ENCODE measurements at places on chromosomes 7 and 10.

DNA sequence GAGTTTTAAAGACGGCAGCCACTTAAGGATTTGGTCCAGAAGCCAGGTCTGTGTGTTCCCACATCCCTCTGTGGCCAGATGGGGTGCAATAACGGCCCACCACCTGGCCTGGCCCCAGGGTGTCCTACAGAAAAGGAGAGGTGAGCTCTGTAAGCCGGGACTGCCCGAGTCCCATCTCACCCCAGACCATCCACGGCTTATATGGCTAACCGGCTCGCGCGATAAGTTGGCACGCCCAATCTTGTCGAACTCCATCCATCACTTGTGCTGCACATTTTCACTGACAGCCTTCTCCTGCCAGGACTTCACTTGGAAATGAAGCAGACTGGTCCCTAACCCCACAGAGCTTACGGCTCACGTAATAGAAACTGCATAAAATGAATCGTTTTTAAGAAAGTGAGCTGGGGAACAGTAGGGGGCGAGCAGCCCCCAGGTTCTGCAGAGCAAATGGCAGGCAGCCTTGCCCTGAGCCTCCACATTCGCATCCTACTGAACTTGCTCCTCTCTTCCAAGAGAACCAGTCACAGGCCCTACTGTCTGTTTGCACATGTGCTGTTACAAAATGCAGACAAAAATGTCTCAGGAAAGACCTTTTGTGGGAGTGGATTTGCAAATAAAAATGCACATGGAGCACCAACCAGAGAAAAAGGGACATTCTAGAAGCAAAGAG lies 98.2 kb downstream of the TNS3 start:
- no peaks in the 10 kb centered on the region for H3K27me3 ChIP-seq
- DNase-seq = no peak
- peaks cover 18% of the 10 kb centered on the region for H3K4me1 ChIP-seq
- H3K36me3 ChIP-seq = peaks cover 10% of the 10 kb centered on the region
- no peak overlapping the region for H3K27ac ChIP-seq

DNA sequence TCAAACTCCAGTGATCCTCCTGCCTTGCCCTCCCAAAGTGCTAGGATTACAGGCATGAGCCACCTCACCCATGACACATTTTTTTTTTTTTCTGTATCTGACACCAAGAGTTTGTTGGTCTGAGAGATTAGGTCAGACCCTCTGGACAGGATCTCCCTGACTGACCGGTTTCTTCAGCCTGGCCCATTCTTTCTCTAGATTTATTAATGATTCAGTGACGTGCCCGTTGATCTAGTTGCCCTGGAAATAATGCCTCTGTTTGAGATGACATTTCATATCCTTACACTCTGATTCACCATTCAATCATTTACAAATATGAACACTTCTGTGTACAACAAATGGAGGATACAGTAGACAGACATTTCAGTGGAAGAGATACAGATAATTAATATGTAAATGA lies 1.4 kb upstream of the ZNF212 start:
- DNase-seq = no peak
- H3K36me3 ChIP-seq = peaks cover 14% of the 10 kb centered on the region
- peaks cover 30% of the 10 kb centered on the region for H3K4me1 ChIP-seq
- H3K27me3 ChIP-seq = no peaks in the 10 kb centered on the region

- no peak overlapping the region for H3K4me3 ChIP-seq
- H3K4me1 ChIP-seq = peaks cover 48% of the 10 kb centered on the region
- peak overlapping the region; percentile 81 for H3K27ac ChIP-seq
- DNase-seq = no peak
- peaks cover 89% of the 10 kb centered on the region for H3K36me3 ChIP-seq
These were observed 6.9 kb downstream of the COMTD1 start for GRCh38 chr10:75228834-75229233.

- H3K27me3 ChIP-seq = no peaks in the 10 kb centered on the region
- no peak overlapping the region for H3K27ac ChIP-seq
- no peaks in the 10 kb centered on the region for H3K36me3 ChIP-seq
- H3K4me3 ChIP-seq = no peak overlapping the region
- H3K4me1 ChIP-seq = no peaks in the 10 kb centered on the region
These were observed 8.0 kb downstream of the FRMPD2 start for GRCh38 chr10:48266528-48266927.

DNA sequence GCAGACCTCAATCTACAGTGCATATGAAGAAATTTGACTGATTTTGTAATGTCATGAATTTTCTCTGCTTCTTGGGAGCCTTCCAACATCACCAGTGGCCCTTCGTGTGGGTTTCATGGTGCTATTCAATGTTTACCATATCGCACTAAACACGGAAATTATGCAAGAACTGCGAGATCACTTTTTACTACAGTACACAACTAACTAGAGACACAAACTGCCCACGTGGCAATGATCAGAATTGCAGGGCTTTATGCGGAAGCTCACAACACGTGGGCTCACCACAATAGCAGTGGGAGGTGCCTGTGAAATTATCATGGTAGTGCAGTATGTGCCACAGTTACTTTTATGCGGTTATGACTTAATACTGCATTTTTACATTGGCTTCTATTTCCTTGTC lies 449.7 kb upstream of the KLF6 start:
- no peak for DNase-seq
- H3K27me3 ChIP-seq = no peaks in the 10 kb centered on the region
- no peak overlapping the region for H3K4me3 ChIP-seq
- no peak overlapping the region for H3K27ac ChIP-seq

- no peaks in the 10 kb centered on the region for H3K27me3 ChIP-seq
- no peak for DNase-seq
- peak overlapping the region; percentile 26 for H3K27ac ChIP-seq
- peaks cover 15% of the 10 kb centered on the region for H3K4me1 ChIP-seq
- H3K4me3 ChIP-seq = no peak overlapping the region
- no peaks in the 10 kb centered on the region for H3K36me3 ChIP-seq
These were observed 79.2 kb downstream of the HGF start for GRCh38 chr7:81690688-81691087.

GRCh38 chr7:24907311-24907886 lies 72.6 kb downstream of the OSBPL3 start:
- peaks cover 51% of the 10 kb centered on the region for H3K4me1 ChIP-seq
- DNase-seq = no peak
- peak overlapping the region; percentile 94 for H3K27ac ChIP-seq
- H3K36me3 ChIP-seq = no peaks in the 10 kb centered on the region

- no peaks in the 10 kb centered on the region for H3K27me3 ChIP-seq
- no peaks in the 10 kb centered on the region for H3K36me3 ChIP-seq
- no peaks in the 10 kb centered on the region for H3K4me1 ChIP-seq
- no peak for DNase-seq
These were observed 375.7 kb downstream of the CCSER2 start for GRCh38 chr10:84704101-84704500.

DNA sequence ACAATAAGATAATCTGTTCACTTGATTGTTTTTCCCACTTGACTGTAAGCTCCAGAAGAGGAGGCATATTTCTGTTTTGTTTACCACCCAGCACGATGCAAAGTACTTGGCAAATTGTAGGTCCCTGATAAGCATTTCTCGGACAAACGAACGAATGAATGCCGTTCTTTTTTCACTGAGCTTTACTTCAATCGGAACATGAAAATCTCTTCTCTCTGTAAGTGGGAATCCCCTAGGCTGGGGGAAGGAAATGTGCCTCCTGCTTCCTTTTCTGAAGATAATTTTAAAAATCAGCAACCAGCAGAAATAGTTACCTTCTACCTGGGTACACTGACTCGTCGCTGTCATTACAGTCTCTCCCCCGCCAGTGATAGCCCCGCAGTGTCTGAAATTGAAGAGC lies 102.9 kb downstream of the AOAH start:
- DNase-seq = no peak
- no peaks in the 10 kb centered on the region for H3K27me3 ChIP-seq
- no peak overlapping the region for H3K27ac ChIP-seq
- H3K4me3 ChIP-seq = no peak overlapping the region

GRCh38 chr7:132154695-132155471 lies 421.4 kb downstream of the PLXNA4 start:
- H3K27ac ChIP-seq = no peak overlapping the region
- no peaks in the 10 kb centered on the region for H3K27me3 ChIP-seq
- no peak overlapping the region for H3K4me3 ChIP-seq
- H3K4me1 ChIP-seq = no peaks in the 10 kb centered on the region
- no peak for DNase-seq
- no peaks in the 10 kb centered on the region for H3K36me3 ChIP-seq

- H3K27ac ChIP-seq = no peak overlapping the region
- H3K4me1 ChIP-seq = no peaks in the 10 kb centered on the region
- H3K27me3 ChIP-seq = no peaks in the 10 kb centered on the region
- no peaks in the 10 kb centered on the region for H3K36me3 ChIP-seq
These were observed 37.6 kb downstream of the COL1A2 start for GRCh38 chr7:94432281-94432670.

DNA sequence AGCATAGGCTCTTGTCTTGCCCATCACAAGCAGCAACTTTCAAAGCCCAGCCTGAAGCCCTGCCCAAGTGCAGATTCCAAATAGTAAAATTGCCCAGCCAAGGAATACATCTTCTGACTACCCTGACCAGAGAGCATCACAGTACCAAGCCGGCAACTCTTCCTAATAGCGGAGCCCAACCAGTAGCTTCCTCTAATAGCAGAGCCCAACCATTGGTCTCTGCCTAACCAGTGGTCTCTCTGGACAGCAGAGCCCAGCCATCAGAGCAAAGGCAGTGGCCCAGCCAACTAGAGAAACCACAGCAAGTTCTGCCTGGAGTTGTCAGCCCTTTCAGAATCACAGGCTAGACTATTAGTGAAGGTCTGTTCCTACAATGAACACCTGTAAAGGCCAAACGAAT lies 285.6 kb downstream of the HGF start:
- H3K4me3 ChIP-seq = no peak overlapping the region
- DNase-seq = no peak
- H3K4me1 ChIP-seq = no peaks in the 10 kb centered on the region
- no peaks in the 10 kb centered on the region for H3K36me3 ChIP-seq
- H3K27ac ChIP-seq = no peak overlapping the region

DNA sequence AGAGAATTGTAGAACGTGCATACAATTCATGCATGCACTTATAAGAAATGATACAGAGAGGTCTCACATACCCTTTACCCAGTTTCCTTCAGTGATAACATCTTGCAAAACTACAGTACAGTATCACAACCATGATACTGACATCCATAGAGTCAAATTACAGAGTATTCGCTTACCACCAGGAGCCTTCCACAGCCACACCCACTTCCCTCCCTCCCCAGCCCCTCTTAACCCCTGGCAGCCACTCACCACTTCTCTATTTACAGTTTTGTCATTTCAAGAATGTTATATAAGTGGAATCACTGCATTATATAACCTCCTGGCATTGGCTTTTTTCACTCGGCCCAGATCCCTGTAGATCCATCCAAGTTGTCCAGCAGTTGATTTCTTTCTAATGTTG lies 143.8 kb downstream of the ZNF248 start:
- no peak overlapping the region for H3K4me3 ChIP-seq
- no peaks in the 10 kb centered on the region for H3K4me1 ChIP-seq
- H3K36me3 ChIP-seq = no peaks in the 10 kb centered on the region
- no peak overlapping the region for H3K27ac ChIP-seq
- H3K27me3 ChIP-seq = no peaks in the 10 kb centered on the region

- H3K4me3 ChIP-seq = no peak overlapping the region
- H3K27ac ChIP-seq = no peak overlapping the region
- H3K27me3 ChIP-seq = no peaks in the 10 kb centered on the region
- no peaks in the 10 kb centered on the region for H3K36me3 ChIP-seq
- no peak for DNase-seq
These were observed 101.7 kb upstream of the SFMBT2 start for GRCh38 chr10:7512487-7512886.

DNA sequence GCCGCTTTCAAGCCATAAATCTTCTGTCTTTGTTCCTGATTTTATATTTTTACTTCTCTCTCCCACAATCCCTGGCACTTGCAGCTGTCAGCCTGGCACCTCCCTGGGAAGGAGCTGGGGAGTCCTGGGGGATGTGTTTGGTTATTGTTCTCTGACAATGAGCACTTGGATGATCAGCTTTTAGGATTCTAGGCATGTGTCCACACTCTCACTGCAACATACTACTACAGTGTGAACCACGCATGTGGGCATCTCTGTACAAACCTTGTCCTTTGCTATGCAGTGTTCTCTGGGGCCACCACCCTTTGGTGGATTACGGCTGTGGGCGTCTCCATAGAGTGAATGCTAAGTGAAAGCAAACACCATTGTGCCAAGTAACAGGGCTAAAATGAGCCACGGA lies 168.4 kb upstream of the KMT2E start:
- peaks cover 17% of the 10 kb centered on the region for H3K27me3 ChIP-seq
- H3K36me3 ChIP-seq = no peaks in the 10 kb centered on the region
- no peaks in the 10 kb centered on the region for H3K4me1 ChIP-seq
- H3K4me3 ChIP-seq = no peak overlapping the region
- H3K27ac ChIP-seq = no peak overlapping the region

GRCh38 chr10:47176903-47177868 lies 122.8 kb upstream of the GDF10 start:
- no peak overlapping the region for H3K27ac ChIP-seq
- no peak for DNase-seq
- peaks cover 8% of the 10 kb centered on the region for H3K27me3 ChIP-seq
- no peaks in the 10 kb centered on the region for H3K36me3 ChIP-seq
- no peaks in the 10 kb centered on the region for H3K4me1 ChIP-seq

- no peaks in the 10 kb centered on the region for H3K4me1 ChIP-seq
- H3K27ac ChIP-seq = no peak overlapping the region
- no peak overlapping the region for H3K4me3 ChIP-seq
These were observed 94.1 kb upstream of the PCBD1 start for GRCh38 chr10:70982443-70982842.

- peaks cover 9% of the 10 kb centered on the region for H3K27me3 ChIP-seq
- no peak for DNase-seq
- H3K4me1 ChIP-seq = no peaks in the 10 kb centered on the region
- H3K36me3 ChIP-seq = no peaks in the 10 kb centered on the region
- H3K27ac ChIP-seq = no peak overlapping the region
- H3K4me3 ChIP-seq = no peak overlapping the region
These were observed 785 bp downstream of the DNTT start for GRCh38 chr10:96305019-96305418.

- no peaks in the 10 kb centered on the region for H3K36me3 ChIP-seq
- H3K27ac ChIP-seq = no peak overlapping the region
- no peak for DNase-seq
These were observed 7.8 kb downstream of the NPS start for GRCh38 chr10:127556916-127557315.

DNA sequence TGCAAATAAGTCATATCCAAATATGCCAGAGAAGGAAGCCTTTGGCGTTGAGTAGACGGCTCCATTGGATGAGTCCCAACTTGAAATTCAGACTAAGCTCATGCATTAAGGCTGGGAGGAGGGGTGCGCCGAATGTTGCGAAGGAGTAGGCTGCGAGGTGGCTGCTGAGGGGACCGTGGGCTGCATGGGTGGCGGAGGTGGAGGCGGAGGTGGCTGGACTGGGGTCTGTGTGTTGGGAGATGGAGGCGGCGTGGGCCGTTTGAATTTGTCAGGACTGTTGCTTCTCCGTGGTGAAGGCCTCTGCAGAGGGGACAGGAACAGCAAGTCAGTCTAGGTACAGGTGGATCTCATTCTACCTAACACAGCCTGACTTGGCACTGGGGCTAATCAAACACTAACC lies 39.6 kb upstream of the MRLN start:
- H3K4me1 ChIP-seq = no peaks in the 10 kb centered on the region
- peaks cover 53% of the 10 kb centered on the region for H3K36me3 ChIP-seq
- no peak for DNase-seq
- no peak overlapping the region for H3K27ac ChIP-seq
- H3K4me3 ChIP-seq = no peak overlapping the region

All from RWPE2 (cell line).